Activated naive CD8-positive, alpha-beta T cell treated with anti-CD3 and anti-CD28 coated beads, Interleukin-2, amount 10 ng/mL, durations not matched to agents 7 days and 5 days (primary cell): ENCODE measurements at places on chromosomes 6 and 20. TPM values are rescaled to one million over a fixed set of nuclear protein-coding genes. Genes with fewer than 3 reads are reported as not detected.

The SH3BGRL2 gene
- total RNA-seq = 0.89 TPM

The PDYN gene
- not detected for total RNA-seq

The COL9A1 gene
- total RNA-seq = not detected

The KCNS1 gene
- 0.08 TPM for total RNA-seq

The MYL9 gene
- 0.51 TPM for total RNA-seq

The DOK5 gene
- not detected for total RNA-seq

The MYLK4 gene
- total RNA-seq = 0.33 TPM

The MYLIP gene
- total RNA-seq = 25.8 TPM

DNA sequence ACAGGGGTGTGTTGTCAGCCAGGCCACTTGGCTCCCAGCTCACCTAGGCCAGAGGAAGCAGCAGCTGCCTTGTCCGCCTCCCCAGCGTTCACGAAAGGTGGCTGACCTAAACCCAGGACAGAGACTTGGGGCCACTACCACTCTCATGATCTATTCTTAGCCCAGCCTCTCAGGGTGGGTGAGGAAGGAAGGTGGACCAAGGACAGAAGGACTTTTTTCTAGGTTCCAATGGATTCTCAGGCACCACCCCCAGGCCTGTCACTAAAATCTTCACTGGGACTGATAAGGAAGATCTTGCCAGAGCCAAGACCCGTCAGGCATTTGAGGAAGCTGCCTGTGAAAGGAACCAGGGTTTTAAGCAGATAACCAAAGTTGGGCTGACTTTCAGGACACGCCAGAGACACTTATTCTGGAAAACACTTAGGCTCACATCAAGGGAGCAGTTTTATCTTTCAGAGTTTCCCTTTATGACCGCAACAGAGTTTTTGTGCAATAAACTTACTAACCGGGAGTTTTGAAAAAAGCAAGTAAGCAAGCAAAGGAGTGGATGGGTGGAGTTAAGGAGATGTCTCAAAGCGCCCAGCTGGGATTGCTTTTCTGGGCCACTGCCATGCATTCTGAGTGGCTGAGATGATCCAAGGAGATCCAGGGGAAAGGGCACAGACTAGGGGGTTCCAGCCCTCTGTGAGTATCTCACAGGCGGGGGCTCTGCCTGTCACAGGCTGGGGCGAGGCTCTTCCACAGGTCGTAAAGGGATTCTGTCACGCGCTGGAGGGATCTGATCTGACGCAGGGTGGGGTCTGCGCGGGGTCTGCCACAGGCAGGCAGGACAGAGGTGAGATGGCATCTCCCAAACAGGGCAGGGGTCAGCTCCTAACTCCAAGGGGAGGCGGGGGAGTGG is 989 bp downstream of the FITM2 start:
- H3K4me3 ChIP-seq = peak overlapping the region; percentile 93
- H3K36me3 ChIP-seq = no peaks in the 10 kb centered on the region
- peak overlapping the region; percentile 92 for H3K27ac ChIP-seq
- H3K27me3 ChIP-seq = peaks cover 2% of the 10 kb centered on the region

DNA sequence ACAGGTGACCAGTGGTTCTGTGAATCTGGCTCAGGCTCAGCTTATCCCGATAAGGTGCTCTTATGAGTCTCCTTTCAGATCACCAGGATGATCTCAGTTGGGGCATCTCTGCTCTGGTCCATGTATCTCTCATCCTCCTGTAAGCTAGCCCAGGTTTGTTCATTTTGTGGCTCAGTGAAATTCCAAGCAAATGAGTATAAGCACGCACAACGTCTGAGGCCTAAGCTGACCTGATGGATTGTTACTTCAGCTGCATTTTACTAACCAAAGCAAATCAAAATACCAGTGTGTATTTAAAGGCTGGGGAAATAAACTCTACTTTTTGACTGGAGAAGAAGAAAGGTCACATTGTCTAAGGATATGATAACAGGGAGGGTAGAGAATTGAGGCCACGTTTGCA is 551.0 kb upstream of the BTBD3 start:
- H3K36me3 ChIP-seq = no peaks in the 10 kb centered on the region
- H3K27ac ChIP-seq = no peak overlapping the region
- H3K4me1 ChIP-seq = no peaks in the 10 kb centered on the region
- no peak for DNase-seq
- no peak overlapping the region for H3K4me3 ChIP-seq

DNA sequence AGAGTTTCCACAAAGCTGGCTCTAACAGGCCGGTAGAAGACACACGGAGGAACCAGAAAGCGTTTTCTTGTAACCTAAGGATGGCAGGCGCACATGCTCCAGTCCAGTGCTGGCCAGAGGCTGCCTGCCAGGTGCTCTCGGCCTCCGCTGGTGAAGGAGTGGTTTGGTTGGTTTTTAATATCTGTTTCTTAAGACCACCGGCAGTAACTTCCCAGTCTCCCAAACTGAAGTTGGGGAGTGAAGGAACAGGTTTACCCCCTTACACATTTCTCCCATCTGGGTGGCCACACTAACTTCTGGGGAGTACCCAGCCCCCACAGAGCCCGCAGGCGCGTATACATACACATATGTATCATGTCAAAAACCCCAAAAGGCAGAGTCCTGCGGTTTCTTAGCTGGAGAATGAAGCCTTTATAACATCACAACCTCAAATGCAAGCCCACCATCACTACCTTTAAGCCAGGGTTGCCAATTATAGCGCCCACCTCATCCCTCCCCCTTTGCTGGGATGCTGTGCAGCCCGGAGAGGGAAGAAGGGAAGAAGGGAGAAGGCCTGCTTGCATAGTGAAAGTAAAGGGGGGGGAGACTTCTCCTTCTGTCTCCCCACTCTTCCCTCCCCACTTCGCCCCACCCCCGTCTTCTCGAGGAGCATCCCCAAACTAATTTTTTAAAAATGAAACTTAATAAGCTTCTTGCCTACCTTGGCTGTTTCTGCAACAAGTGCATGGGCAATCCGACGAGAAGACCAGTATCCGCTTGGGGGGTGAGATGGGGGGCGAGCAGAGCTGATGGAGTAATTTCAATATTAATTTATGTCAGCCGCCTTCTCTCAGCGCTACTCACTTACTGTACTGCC is 1.0 kb downstream of the TRERF1 start:
- no peak for DNase-seq
- H3K4me3 ChIP-seq = peak overlapping the region; percentile 100
- H3K36me3 ChIP-seq = peaks cover 27% of the 10 kb centered on the region

DNA sequence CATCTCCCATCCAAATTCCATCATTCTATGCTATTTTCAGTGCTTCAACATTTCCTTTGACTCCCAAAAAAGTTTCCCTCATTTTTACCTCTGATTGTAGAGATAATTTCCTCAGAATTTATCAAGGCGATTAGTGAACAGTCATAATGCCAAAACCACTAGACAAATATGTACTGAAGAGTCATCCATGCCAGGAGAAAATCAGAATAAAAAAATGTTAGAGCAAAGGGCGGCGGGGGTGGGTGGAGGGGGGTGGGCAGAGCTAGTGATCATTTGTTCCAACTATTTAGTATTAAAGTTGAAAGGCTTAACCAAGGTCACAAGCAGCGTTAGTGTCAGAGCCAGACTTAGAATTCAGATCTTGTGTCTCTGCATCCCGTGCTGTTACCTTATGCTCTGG is 5.3 kb upstream of the ADGRF5 start:
- H3K27me3 ChIP-seq = peaks cover 2% of the 10 kb centered on the region
- H3K4me1 ChIP-seq = no peaks in the 10 kb centered on the region
- H3K4me3 ChIP-seq = no peak overlapping the region
- no peak overlapping the region for H3K27ac ChIP-seq

DNA sequence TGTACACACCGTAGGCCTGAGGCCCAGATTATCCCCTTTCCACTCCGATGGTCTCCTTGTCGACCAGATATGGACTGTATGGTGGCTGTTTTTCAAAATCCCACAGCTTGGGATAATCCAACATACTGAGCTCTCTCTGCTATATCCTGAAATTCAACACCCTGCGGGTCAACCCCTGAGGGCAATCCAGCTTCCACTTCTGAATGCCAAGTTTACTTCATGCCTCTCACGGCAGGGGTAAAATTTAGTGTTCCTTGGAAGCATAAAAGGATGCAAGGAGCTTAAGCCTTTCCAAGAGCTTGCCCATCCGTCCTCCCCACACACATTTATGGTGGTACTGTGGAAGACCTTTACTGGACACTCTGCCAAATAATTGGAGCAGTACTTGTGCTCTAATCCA is 90.7 kb downstream of the PLG start:
- DNase-seq = no peak
- no peak overlapping the region for H3K27ac ChIP-seq
- no peak overlapping the region for H3K4me3 ChIP-seq
- no peaks in the 10 kb centered on the region for H3K36me3 ChIP-seq
- H3K27me3 ChIP-seq = peaks cover 2% of the 10 kb centered on the region
- H3K4me1 ChIP-seq = peaks cover 2% of the 10 kb centered on the region

DNA sequence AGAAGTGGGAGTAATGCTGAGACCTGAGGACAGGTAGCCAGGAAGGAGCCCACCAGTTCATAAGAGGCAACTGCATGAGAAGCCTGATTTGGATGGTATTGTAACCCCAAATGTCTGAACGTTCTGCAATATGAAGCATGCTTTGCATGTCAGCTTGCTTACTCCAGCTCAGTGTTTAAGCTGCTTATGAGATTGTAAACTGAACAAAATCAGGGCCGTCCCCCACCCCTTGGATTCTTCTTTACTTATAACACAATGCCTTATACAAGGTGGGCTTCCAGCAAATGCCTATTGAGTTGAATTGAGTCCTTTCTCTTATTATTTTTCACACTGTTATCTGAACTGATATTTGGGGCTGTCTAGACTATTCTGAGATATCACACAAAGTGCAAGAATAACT is 761.3 kb downstream of the KIF16B start:
- no peak overlapping the region for H3K27ac ChIP-seq
- H3K4me3 ChIP-seq = no peak overlapping the region
- DNase-seq = no peak
- H3K4me1 ChIP-seq = no peaks in the 10 kb centered on the region
- H3K27me3 ChIP-seq = no peaks in the 10 kb centered on the region

- no peaks in the 10 kb centered on the region for H3K36me3 ChIP-seq
- H3K4me3 ChIP-seq = no peak overlapping the region
- no peak for DNase-seq
- no peak overlapping the region for H3K27ac ChIP-seq
Measured at GRCh38 chr20:6719369-6719721, 48.1 kb upstream of the BMP2 start.

DNA sequence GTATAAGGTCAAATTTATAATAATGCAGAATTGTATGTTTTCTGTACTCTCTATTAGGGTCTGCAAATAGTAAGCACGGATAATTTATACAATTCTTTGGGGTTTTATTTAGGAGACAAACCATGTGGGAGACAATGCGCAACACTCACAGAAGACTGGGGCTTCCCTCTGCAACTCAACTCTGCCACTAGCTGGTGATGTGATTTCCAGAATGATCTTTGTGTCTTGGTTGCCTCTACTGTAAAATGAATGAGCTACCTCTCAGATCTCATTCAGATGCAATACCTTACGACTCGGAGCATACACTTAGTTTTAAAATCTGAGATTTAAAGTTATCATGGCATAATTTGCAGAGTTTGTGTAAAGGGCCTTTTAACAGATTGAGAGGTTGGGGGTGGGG is 6.4 kb downstream of the MAN1A1 start:
- H3K4me1 ChIP-seq = peaks cover 57% of the 10 kb centered on the region
- no peaks in the 10 kb centered on the region for H3K27me3 ChIP-seq
- H3K36me3 ChIP-seq = peaks cover 22% of the 10 kb centered on the region
- H3K4me3 ChIP-seq = no peak overlapping the region
- no peak overlapping the region for H3K27ac ChIP-seq
- no peak for DNase-seq

GRCh38 chr20:34475979-34476736 is 40.1 kb upstream of the DYNLRB1 start:
- peaks cover 44% of the 10 kb centered on the region for H3K36me3 ChIP-seq
- no peak overlapping the region for H3K27ac ChIP-seq
- H3K4me1 ChIP-seq = peaks cover 8% of the 10 kb centered on the region
- no peaks in the 10 kb centered on the region for H3K27me3 ChIP-seq
- peak; percentile 54 for DNase-seq

DNA sequence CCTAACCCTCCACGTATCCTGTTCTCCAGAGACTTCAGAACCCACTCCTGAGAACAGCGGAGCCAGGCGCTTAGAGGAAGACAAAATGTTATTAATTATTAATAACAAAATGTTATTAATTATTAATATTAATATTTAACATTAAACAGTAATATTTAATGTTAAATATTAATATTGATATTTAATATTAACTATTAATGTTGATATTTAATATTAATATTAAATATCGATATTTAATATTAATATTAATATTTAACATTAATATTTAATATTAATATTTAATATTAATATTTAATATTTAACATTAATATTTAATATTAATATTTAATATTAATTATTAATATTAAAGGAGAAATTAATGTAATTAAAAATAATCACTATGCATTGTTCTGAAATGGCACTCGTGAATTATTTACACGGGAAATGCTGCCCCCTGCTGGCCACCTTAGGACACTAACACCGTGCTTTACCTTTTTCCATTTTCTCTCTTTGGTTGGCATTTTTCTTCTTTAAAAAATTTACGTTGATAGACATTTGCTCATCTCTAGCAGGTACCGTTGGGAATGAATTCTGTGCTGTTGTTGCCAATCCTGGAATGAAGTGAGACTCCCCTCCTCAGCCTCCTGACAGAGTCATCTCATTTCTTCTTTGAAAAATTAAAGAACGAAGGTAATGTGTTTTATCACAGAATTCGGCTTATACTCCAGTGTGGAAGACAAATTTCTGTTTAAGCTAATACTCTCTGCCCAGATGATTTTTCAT is 7.5 kb upstream of the GGTLC1 start:
- H3K27ac ChIP-seq = no peak overlapping the region
- no peak overlapping the region for H3K4me3 ChIP-seq
- DNase-seq = peak; percentile 55
- no peaks in the 10 kb centered on the region for H3K36me3 ChIP-seq

GRCh38 chr6:53347250-53347920 is 1.4 kb downstream of the ELOVL5 start:
- no peak for DNase-seq
- H3K27ac ChIP-seq = peak overlapping the region; percentile 94
- peaks cover 14% of the 10 kb centered on the region for H3K36me3 ChIP-seq
- H3K27me3 ChIP-seq = peaks cover 2% of the 10 kb centered on the region

GRCh38 chr6:138797806-138798446 is 2.0 kb downstream of the ECT2L start:
- no peak overlapping the region for H3K4me3 ChIP-seq
- DNase-seq = no peak
- peaks cover 29% of the 10 kb centered on the region for H3K27me3 ChIP-seq

DNA sequence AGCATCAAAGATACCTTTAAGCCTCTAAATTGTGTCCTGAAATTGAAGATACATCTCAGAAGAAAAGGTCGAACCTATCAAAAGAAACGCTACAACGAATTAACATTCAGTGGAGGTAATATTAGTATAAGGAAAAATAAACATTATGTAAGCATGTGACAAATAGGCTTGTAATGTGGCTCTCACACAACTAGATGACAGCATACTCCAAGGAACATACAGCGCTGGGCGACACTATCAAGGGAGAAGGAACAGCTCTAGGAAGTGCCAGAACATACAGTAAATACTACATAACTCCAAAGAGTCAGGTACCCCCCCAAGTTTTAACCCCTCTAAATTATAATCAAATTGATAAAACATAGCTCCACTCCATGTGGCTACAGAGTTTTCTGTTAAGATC is 103.5 kb downstream of the LAMP5 start:
- no peak overlapping the region for H3K4me3 ChIP-seq
- peaks cover 6% of the 10 kb centered on the region for H3K27me3 ChIP-seq
- H3K36me3 ChIP-seq = no peaks in the 10 kb centered on the region

GRCh38 chr20:20012541-20012940 is 4.6 kb upstream of the NAA20 start:
- H3K27me3 ChIP-seq = peaks cover 7% of the 10 kb centered on the region
- no peaks in the 10 kb centered on the region for H3K36me3 ChIP-seq
- no peak overlapping the region for H3K27ac ChIP-seq
- no peak overlapping the region for H3K4me3 ChIP-seq
- DNase-seq = no peak
- peaks cover 9% of the 10 kb centered on the region for H3K4me1 ChIP-seq
